ENCODE measurements at places on chromosomes 3 and 15.
A peak's percentile ranks its signal among the peaks of the same experiment; 100 is the strongest.

GRCh38 chr3:21734746-21735145 is 16.3 kb downstream of the ZNF385D start:
- no peak for DNase-seq

DNA sequence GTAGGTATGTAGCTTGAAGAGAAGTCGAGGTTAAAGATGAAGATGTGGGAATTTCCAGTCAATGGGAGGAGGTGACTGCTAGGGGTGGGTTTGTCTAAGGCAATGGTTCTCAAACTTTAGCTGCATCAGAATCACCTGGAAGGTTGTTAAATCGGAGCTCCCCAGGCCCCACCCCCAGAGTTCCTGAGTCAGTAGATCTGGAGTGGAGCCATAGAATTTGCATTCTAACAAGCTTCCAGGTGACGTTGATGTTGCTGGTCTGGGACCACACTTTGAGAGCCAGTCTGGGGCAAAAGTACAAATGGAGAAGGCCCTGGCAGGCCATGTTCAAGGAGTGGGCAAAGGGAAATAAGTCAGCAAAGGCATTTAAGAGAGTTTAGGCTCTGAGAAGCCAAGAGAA is 69.1 kb downstream of the CMTM8 start:
- no peak for DNase-seq

DNA sequence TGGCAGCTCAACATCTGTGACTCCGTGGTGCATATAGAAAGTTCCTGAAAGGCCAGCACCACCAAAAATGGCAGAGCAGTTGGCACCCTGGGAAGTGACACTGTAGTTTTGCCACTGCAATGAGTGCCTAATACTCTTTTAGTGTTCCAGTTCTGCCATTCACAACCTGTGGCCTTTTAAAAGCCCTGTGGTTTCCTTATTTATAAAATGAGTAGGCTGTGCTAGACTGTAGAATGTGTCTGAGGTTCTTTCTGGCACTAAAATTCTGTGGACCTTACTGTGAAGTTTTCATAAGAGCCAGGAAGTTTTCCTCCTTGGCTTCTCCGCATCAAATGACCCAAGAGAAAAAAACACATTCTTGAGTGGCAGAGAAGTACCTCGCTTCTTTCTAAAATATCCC is 74.1 kb downstream of the MME start:
- DNase-seq, result no peak

DNA sequence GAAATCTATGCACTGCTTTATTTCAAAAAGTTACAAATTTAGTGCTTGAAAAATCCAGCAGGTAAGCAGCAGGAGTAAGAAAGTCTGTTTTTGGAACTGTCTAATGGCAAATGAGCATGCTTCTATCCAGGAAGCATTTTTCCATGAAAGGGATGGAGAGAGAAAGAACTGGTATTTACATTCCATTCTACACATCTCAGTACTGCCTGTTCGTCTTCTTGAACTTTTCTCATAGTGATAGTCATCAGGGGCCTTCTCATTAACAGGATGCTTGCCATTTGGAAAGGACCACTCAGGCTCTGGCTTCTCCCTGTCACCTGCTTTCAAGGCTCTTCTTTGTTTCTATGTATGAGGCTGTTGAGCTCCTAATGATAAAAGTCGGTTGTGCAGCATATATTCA is 267.3 kb upstream of the IL12A start:
- no peak for DNase-seq

- no peak for DNase-seq
Measured at GRCh38 chr15:88647351-88648105, 8.7 kb downstream of the ISG20 start.

DNA sequence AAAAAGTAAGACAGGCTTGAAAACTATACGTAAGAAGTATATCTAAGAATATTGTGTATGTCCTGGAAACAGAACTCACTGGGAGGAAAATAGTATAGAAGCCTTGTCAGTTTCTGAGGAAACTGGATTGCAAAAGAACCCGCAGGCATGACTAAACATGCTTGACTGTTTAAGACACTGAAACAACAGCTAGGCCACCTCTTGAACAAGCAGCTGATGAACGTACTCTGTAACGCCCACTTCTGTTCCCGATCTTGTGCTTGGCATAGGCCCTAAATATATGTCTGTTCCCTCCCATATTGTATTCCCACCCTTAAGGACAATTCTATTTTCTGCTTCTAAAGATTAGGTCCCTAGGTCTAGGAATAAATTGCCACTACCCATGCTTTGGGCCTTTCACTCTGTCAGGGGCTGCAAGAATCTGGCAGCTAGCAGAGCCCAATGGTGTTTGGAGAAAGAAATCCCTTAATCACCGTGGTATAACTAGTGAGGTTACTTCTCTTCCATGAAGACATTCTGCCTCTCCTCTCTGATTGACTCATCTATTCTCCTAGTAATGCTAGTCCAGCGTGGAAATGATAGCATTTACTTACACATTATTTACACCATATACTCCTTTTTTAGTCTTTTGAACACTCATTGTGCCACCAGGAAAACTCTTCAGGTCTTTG is 46.2 kb downstream of the CD200 start:
- peak; percentile 92 for DNase-seq

All from brain microvascular endothelial cell (primary cell).